ENCODE measurements at places on chromosomes 6 and 20.
A peak's percentile ranks its signal among the peaks of the same experiment; 100 is the strongest.

- DNase-seq = peak; percentile 88
Measured at GRCh38 chr20:45993197-45993951, 15.3 kb upstream of the MMP9 start.

GRCh38 chr20:24059174-24059573, 70.6 kb upstream of the GGTLC1 start:
- no peak for DNase-seq

DNA sequence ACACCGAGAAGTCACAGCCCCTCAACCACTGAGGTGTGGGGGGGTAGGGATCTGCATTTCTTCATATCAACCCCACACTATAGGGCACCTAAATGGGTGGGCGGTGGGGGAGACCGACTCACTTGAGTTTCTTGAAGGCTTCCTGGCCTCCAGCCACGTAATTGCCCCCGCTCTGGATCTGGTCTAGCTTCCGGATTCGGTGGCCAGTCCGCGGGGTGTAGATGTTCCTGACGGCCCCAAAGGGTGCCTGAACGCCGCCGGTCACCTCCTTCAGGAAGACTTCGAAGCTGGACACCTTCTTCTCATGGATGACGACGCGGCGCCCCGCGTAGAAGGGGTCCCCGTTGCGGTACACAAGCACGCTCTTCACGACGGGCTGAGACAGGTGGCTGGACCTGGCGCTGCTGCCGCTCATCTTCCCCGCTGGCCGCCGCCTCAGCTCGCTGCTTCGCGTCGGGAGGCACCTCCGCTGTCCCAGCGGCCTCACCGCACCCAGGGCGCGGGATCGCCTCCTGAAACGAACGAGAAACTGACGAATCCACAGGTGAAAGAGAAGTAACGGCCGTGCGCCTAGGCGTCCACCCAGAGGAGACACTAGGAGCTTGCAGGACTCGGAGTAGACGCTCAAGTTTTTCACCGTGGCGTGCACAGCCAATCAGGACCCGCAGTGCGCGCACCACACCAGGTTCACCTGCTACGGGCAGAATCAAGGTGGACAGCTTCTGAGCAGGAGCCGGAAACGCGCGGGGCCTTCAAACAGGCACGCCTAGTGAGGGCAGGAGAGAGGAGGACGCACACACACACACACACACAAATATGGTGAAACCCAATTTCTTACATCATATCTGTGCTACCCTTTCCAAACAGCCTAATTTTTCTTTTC, at the start of gene DCDC2:
DCDC2 (minus strand) TSS at position 724 of the 883 bp plus-strand sequence; CDS start at position 415, 309 bp downstream.
- peak; percentile 5 for DNase-seq

GRCh38 chr6:33248932-33249731, 22.5 kb downstream of the VPS52 start:
- peak; percentile 99 for DNase-seq

DNA sequence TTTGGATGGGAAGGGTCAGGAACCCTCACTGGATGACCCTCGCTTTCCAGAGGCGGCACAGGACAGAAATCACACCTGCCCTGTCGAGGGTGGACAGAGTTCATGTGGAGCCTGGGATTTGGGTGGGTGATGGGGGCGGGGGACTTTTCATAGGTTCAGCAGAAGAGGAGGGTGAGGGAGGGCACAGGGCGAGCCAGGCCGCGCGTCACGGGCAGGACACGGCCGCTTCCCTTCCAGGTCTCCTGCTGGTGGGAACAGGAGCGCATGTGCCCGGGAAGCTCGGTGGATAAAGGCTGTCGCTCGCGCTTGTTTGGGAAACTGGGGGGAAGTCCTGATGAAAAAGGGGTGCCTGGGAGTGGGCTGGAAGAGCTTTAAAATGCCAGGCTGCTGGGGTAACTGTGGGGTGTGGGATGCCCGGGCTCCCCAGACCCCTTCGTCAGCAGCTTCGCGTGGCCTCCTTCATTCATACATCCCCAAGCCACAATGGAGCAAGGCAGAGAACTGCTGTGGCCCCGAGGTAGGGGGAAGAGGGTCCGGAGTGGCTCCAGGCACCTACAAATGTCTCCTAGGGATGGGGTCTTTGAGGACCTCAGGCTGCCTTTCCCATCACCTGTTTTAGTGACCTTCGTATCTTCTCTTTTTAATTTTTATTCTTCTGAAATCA, 102.2 kb downstream of the DACT2 start:
- no peak for DNase-seq

DNA sequence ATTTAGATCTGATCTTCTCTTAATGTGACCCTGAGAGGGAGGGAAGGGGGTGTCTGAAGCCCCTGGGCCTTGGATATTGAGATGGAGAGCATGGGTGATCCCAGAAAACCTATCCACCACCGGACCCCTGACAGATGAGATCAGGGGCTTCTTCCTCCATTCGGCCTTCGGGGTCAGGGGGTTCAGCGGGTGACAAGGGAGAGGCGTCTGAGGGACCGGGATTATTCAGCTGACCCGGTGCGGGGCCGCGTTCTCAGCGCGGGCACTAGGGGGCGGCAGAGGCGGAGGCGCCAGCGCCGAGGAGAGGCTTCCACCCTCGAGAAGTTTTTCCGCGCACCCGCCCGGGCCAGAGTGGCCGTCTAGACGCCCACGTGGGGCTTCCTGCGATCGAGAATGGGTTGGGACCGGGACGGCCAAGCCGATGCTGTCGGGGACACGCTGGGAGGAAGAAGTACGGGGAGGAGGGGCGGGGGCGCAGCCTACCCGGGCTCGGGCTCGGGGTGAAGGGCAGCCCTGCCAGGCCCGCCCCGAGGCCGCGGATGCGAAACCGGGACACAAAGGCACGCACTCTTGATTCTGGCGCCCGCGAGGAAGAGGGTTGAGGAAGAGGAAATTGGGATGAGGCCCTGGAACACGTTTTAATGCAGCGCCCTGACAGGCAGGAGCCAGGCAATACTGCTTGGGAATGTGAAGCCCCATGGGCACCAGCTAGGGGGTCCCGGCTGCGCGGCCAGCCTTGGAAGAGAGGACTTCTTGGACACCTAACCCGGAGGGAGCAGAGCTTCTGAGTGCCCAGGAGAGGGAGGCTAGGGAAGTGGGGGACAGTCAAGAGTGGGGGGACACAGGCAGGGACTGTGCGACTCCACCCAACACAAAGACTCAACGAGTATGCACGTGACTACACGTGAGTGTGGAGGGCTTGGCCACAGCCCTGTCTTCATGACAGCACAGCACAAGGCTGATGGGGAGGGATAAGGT, 30.6 kb downstream of the COL11A2 start:
- DNase-seq = peak; percentile 73

DNA sequence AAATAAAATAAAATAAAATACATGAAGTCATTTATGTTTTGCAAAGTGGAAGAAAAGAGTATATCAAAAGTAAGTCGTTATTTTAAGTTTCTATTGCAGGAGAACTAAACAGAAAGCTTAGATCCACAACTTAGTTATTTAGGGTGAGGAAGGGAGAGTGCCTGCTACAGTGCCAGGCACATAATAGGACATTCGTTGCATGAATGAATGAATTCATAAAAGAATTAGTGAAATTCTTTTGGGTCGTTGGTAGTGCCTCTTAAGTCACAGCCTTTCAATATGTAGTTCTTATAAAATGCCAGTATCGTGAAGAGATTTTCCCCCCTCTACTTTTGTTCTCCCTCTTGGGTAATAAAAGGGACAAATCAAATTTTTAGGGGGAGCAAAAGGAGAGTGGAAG, 29.1 kb downstream of the SF3B5 start:
- DNase-seq = no peak

DNA sequence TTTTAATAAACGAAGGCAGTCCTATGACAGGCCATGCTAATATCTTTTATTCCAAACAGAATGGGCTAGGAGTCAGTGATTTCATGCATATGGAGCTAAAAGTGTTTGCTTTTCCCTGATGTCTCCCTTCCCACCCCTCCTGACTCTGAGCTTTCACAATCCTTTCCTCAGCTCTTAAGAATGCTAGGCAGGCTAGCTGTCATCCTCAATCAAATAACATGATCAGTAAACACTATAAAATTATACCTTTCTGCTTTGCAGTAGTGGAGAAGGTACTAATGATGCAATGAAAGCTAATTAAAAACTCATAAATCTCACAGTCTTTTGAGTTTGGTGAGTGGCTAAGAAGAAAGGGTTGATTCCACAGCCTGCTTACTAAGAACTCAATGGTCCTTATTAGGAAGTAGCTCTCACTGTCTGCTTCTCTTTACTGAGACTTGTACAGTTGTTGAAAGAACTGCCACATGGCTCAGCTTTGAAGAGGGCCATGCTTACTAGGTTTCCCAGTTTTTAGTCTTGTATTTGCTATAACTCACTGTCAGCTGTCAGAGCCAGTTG, 250.9 kb upstream of the JAG1 start:
- no peak for DNase-seq

DNA sequence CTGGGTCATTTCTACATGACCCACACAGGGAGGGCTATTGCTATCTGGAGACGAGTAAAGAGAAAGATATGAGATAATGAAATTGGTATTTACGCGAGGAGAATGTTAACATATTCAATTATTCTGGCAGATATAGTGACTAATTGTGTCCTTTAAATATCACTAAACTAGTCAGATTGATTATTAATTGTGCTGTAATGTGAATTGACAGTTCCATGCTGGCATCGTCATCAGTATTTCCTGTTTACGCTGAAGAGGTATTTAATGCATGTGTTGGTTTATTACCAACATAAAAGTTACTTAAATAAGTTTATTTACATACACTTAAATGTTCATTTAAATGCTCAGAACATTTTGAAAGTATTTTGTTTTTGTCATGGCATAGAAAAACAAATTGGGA, 35.7 kb upstream of the OGFRL1 start:
- peak; percentile 19 for DNase-seq

- no peak for DNase-seq
Measured at GRCh38 chr6:1047981-1048541, 263.8 kb upstream of the FOXQ1 start.

- DNase-seq = no peak
Measured at GRCh38 chr6:38495922-38496635, 143.7 kb downstream of the BTBD9 start.

DNA sequence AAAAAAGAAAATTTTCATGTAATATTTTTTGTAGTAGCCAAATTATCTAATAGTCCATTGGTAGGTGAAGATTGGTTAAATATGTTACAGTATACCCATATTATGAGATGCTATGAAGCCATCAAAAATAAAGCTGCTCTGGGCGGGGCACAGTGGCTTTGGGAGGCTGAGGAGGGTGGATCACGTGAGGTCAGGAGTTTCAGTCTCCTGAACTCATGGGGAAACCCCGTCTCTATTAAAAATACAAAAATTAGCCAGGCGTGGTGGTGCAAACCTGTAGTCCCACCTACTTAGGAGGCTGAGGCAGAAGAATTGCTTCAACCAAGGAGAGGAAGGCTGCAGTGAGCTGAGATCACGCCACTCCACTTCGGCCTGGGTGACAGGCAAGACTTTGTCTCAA, 360.5 kb downstream of the KIF16B start:
- DNase-seq = no peak

GRCh38 chr20:36093025-36093803, 61.3 kb upstream of the EPB41L1 start:
- DNase-seq = peak; percentile 38

GRCh38 chr6:102520966-102521365, 1127.5 kb downstream of the GRIK2 start:
- DNase-seq = no peak

GRCh38 chr6:148677594-148678476, 69.0 kb upstream of the UST start:
- peak; percentile 55 for DNase-seq

DNA sequence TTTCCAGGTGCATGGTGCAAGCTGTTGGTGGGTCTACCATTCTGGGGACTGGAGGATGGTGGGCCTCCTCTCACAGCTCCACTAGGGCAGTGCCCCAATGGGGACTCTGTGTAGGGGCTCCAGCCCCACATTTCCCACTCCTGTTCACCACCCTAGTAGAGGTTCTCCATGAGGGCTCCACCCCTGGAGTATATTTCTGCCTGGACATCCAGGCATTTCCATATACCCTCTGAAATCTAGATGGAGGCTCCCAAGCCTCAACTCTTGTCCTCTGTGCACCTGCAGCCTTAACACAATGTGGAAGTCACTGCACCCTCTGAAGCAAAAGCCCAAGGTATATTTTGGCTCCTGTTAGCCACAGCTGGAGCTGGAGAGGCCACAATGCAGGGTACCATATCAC, 393.5 kb downstream of the RNGTT start:
- DNase-seq = no peak

- DNase-seq = no peak
Measured at GRCh38 chr6:157164972-157165371, 158.3 kb downstream of the TMEM242 start.

DNA sequence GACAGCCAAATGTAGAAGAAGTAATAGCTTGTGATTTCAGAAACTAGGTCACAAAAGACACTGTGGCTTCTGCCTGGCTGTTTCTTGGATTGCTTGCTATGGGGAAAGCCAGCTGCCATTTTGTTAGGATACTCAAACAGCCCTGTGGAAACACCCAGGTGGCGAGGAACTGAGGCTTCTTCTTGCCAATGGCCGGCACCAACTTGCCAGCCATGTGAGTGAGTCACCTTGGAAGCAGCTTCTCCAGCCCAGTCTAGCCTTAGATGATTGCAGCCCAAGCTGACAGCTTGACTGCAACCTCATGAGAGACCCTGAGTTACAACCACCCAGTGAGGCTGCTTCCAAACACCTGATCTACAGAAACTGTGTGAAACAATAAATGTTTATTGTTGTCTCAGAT, 11.9 kb upstream of the KIAA1755 start:
- DNase-seq = no peak

- DNase-seq = no peak
Measured at GRCh38 chr6:132719736-132720448, 6.0 kb upstream of the VNN1 start.

GRCh38 chr6:160029525-160029924, 60.6 kb downstream of the IGF2R start:
- no peak for DNase-seq

- DNase-seq = no peak
Measured at GRCh38 chr6:38302081-38302480, 337.6 kb downstream of the BTBD9 start.

DNA sequence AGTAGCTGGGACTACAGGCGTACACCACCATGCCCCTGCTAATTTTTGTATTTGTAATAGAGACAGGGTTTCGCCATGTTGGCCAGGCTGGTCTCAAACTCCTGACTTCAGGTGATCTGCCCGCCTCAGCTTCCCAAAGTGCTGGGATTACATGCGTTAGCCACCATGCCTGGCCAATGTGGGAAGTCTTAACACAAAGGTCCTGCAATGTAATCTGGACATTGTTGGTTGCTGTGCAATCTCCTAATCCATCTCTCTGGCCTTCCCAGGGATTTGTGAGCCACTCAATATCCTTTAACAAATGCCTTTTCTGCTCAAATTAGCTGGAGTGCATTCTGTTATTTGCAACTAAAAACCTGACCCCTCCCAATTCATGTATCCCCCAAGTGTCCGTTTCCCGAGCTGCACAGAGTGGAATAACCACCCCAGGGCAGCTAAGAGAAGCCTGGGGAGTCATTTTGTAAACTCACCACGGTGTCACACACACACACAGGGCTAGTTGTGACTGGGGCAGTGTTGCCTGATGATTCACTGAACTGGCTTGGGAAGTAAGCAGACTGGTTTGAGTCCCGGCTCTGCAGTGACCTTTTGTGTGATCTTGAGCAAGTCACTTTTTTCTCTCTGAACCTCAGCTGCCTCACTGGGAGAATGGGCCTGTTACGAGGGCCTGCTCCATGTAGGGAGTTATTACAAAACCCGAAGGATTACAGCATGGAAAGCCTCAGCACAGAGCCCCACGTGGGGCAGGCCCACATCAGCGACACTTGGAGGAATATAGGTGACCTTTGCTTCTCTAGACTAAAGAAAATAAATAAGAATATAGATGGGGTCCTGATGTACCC, 152.3 kb downstream of the ZMYND8 start:
- no peak for DNase-seq

Measured in CD14-positive monocyte (primary cell).